ENCODE measurements at places on chromosomes 2 and 18. TPM values are rescaled to one million over a fixed set of nuclear protein-coding genes. Genes with fewer than 3 reads are reported as not detected.
A peak's percentile ranks its signal among the peaks of the same experiment; 100 is the strongest.

The SPR gene
- total RNA-seq = 39.0 TPM

The ADD2 gene
- under 0.01 TPM for total RNA-seq

The VWC2L gene
- not detected for total RNA-seq

The CNOT9 gene
- total RNA-seq = 65.8 TPM

The PARD6G gene
- 0.22 TPM for total RNA-seq

The CPSF3 gene
- 39.6 TPM for total RNA-seq

The DOK1 gene
- total RNA-seq = 40.3 TPM

The GALNT13 gene
- total RNA-seq = 0.11 TPM

The HNMT gene
- 2.7 TPM for total RNA-seq

The DNAJC5G gene
- total RNA-seq = not detected

The EVA1A gene
- total RNA-seq = 126 TPM

The ATOH8 gene
- total RNA-seq = 50.1 TPM

The CMPK2 gene
- 0.13 TPM for total RNA-seq

The ITGA6 gene
- total RNA-seq = 47.7 TPM

The TRPM8 gene
- total RNA-seq = not detected

- DNase-seq = no peak
- no peak overlapping the region for H3K27ac ChIP-seq
- no peaks in the 10 kb centered on the region for H3K36me3 ChIP-seq
- no peak overlapping the region for H3K4me3 ChIP-seq
Observed at GRCh38 chr18:43525169-43525568, 247.9 kb upstream of the SYT4 start.

- peaks cover 17% of the 10 kb centered on the region for H3K4me1 ChIP-seq
- H3K27ac ChIP-seq = peak overlapping the region; percentile 88
- DNase-seq = no peak
- H3K36me3 ChIP-seq = no peaks in the 10 kb centered on the region
- no peaks in the 10 kb centered on the region for H3K27me3 ChIP-seq
- H3K4me3 ChIP-seq = no peak overlapping the region
Observed at GRCh38 chr2:112794841-112795240, 10.5 kb upstream of the IL1A start.

- H3K4me3 ChIP-seq = no peak overlapping the region
- no peaks in the 10 kb centered on the region for H3K4me1 ChIP-seq
- H3K27ac ChIP-seq = no peak overlapping the region
- no peak for DNase-seq
- H3K36me3 ChIP-seq = no peaks in the 10 kb centered on the region
Observed at GRCh38 chr18:579238-579637, 942 bp upstream of the CETN1 start.

GRCh38 chr2:9234680-9235146, 28.1 kb downstream of the ASAP2 start:
- no peaks in the 10 kb centered on the region for H3K36me3 ChIP-seq
- peak overlapping the region; percentile 87 for H3K27ac ChIP-seq
- H3K27me3 ChIP-seq = no peaks in the 10 kb centered on the region
- H3K4me3 ChIP-seq = peak overlapping the region; percentile 27

DNA sequence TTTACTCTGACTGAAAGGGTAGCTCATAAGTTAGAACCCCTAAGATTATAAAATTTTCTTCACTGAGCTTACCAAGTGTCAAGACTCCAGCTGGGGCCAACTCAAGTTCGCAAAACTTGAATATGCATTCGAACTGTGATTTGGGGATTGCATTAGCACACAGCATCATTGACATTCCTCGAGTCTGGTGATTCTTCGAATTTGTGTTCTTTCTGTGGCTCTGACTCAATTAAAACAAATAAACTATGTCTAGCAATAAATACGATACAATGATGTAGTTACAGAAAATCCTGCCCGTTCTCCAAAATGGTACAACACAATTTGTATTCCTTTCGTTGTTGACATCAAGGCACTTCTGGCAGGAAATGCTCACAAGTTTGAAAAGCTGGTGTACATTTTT, 11.1 kb downstream of the CCL20 start:
- no peak overlapping the region for H3K27ac ChIP-seq
- H3K27me3 ChIP-seq = no peaks in the 10 kb centered on the region
- DNase-seq = no peak
- H3K36me3 ChIP-seq = no peaks in the 10 kb centered on the region

- H3K27ac ChIP-seq = no peak overlapping the region
- H3K27me3 ChIP-seq = peaks cover 51% of the 10 kb centered on the region
- H3K4me1 ChIP-seq = no peaks in the 10 kb centered on the region
Observed at GRCh38 chr2:136124805-136125204, 6.9 kb upstream of the CXCR4 start.

DNA sequence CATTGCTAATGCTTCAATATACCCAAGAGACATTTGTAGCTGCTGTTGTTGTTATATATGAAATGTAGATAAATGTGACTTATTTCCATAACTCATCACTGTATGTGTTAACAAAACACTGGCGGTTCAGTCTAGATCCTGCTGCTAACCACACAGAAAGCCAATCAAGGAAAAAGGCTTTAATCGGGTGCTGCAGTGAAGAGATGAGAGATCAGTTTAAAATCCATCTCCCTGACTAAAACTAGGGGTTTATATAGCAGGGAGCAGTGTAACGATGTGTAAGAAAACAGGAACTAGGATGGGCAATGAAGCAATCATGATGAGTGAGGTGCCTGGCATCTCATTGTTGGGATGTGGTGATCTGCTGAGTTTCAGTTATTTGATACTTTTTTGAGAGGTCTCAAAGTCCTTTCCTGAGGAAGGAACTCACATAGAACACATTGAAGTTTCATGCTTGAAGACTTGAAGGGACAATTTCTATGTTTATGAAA, 677.7 kb upstream of the CDH7 start:
- DNase-seq = no peak
- H3K27me3 ChIP-seq = no peaks in the 10 kb centered on the region
- H3K36me3 ChIP-seq = no peaks in the 10 kb centered on the region
- H3K27ac ChIP-seq = no peak overlapping the region
- no peaks in the 10 kb centered on the region for H3K4me1 ChIP-seq
- no peak overlapping the region for H3K4me3 ChIP-seq

- H3K36me3 ChIP-seq = no peaks in the 10 kb centered on the region
- H3K4me1 ChIP-seq = peaks cover 10% of the 10 kb centered on the region
- DNase-seq = peak; percentile 58
- no peak overlapping the region for H3K4me3 ChIP-seq
- H3K27ac ChIP-seq = no peak overlapping the region
Observed at GRCh38 chr2:23377771-23378170, 7.2 kb upstream of the KLHL29 start.

DNA sequence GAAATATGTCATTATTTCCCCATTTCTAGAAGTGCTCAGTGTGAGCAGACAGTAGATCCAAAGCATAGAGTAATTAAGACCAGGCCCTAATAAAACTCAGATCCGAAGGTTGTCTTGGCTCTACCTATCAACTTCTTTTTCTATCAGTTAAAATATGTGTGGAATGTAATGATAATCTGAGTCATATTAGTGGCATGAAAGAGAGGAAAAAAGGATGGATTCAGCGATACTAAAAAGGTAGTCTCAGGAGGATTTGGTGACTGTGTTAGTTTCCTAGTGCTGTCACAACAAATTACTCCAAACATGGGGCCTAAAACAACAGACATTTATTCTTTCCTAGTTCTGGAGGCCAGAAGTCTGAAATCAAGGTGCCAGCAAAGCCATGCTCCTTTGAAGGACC, 103.7 kb upstream of the NABP1 start:
- no peak for DNase-seq
- H3K27me3 ChIP-seq = no peaks in the 10 kb centered on the region
- H3K36me3 ChIP-seq = no peaks in the 10 kb centered on the region
- H3K4me3 ChIP-seq = no peak overlapping the region
- H3K4me1 ChIP-seq = peaks cover 36% of the 10 kb centered on the region
- no peak overlapping the region for H3K27ac ChIP-seq

DNA sequence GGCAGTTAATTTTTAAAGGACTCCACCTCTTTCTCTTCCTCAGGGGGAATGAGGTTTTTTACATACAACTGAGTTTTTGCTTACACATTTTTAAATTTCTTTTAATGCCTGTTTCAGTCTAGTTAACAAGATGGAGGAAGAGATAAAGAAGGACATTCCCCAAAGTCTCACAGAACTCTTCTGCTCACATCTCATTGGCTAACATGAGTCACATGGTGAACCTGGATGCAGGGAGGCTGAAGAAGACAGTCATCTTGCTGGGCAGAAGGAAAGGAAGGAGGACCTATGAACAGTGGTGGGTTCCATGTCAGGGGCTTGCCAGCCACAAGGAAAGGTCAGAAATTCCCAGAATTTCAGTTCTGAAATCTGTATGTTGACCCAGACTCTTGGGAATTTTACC, 10.4 kb upstream of the ST8SIA5 start:
- no peaks in the 10 kb centered on the region for H3K4me1 ChIP-seq
- no peak for DNase-seq
- H3K27ac ChIP-seq = no peak overlapping the region
- no peaks in the 10 kb centered on the region for H3K36me3 ChIP-seq
- H3K4me3 ChIP-seq = no peak overlapping the region

DNA sequence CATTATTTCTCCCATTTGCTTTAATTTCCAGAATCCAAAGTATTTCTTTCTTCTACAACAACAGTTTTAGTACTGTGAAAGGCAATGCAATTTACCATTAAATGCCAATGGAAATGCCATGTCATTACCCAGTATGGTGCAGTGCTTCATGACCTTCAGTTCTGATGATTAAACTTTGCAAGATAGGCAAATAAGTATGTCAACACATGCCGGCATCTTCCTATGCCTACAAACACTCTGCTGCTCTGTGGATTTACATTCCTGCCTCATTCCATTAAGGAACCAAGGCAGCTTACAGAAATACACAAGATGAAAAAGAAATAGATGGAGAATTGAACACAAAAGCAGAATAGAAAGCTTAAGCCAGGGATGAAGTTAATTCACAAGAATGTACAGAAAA, 52.7 kb upstream of the PROKR1 start:
- no peak overlapping the region for H3K4me3 ChIP-seq
- no peaks in the 10 kb centered on the region for H3K4me1 ChIP-seq
- H3K27me3 ChIP-seq = no peaks in the 10 kb centered on the region
- no peak overlapping the region for H3K27ac ChIP-seq
- no peak for DNase-seq

DNA sequence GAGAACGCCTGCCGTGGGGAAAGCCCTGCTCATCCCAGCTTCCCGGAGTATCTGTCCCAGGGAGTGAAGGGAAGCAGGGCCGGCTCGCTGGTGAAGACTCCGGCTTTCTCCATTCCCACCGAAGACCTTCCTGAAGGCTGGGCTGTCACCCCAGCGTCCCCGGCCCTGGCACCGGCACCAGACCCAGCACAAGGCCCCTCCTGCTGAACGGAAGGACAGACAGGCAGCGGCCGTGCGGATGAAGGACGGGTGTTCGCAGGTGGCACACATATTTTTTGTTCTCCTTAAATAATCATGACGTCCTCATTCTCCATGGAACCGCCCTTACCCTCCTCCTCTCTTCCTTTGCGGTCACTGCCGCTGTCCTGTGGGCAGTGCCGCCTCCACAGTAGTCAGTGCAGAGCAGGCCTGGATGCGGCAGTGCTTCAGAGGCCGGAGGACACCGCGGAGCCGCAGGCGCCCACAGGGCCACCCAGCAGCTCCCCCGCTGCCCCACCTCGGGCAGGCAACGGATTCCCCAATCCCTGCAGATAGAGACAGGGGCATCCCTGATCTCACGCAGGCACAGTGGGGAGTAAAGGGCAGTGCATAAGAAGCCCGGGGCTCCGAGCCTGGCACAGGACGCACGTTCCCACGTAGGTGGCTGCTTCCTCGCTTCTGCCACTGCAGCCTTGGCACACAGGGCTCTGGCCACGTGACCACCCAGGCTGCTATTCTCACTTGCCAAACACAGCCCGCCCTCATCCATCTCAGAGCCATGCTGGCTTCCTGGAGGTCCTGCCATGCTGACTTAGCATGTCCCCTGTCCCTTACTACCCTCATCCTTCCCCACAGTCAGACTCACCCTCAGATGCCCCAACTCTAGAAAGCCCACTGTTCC, 229.7 kb downstream of the EIPR1 start:
- no peaks in the 10 kb centered on the region for H3K27me3 ChIP-seq
- DNase-seq = no peak
- no peaks in the 10 kb centered on the region for H3K36me3 ChIP-seq
- no peak overlapping the region for H3K27ac ChIP-seq

- no peaks in the 10 kb centered on the region for H3K36me3 ChIP-seq
- peak overlapping the region; percentile 57 for H3K4me3 ChIP-seq
- peaks cover 31% of the 10 kb centered on the region for H3K27me3 ChIP-seq
- no peak for DNase-seq
- no peak overlapping the region for H3K27ac ChIP-seq
Observed at GRCh38 chr2:218893349-218894150, 12.9 kb downstream of the WNT10A start.

DNA sequence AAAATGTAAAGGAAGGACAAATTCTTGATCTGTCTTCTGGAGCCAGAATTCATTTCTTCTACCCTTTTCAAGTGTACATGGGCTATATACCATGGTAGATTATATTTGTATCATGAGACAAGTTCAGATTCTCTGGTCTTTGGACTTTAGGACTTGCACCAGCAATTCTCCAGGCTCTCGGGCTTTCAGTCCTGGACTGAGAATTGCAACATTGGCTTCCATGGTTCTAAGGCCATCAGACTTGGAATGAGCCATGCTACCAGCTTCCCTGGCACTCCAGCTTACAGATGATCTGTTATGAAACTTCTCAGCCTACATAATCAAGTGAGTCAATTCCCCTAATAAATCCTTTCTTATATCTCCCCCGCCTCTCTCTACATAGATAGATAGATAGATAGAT, 33.3 kb downstream of the SRD5A2 start:
- no peak for DNase-seq
- H3K27ac ChIP-seq = no peak overlapping the region
- H3K27me3 ChIP-seq = no peaks in the 10 kb centered on the region
- no peaks in the 10 kb centered on the region for H3K36me3 ChIP-seq
- H3K4me1 ChIP-seq = no peaks in the 10 kb centered on the region
- no peak overlapping the region for H3K4me3 ChIP-seq

DNA sequence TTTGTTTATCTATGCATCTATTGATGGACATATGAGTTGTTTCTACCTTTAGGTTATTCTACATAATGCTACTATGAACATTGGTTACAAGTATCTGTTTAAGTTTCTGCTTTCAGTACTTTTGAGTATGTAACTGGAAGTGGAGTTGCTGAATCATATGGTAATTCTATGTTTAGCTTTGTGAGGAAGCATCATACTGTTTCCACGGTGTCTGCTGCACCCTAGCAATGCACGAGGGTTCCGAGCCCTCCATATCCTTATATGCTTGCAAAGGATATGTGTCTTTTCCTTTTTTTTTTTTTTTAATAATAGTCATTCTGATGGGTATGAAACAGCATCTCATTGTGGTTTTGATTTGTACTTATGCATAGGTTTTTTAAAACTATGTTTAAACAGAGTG, 83.7 kb downstream of the FMNL2 start:
- no peak overlapping the region for H3K4me3 ChIP-seq
- H3K4me1 ChIP-seq = peaks cover 33% of the 10 kb centered on the region
- DNase-seq = peak; percentile 26

GRCh38 chr2:61055557-61055956, 10.1 kb upstream of the SANBR start:
- no peak overlapping the region for H3K4me3 ChIP-seq
- H3K27me3 ChIP-seq = no peaks in the 10 kb centered on the region
- no peak overlapping the region for H3K27ac ChIP-seq

GRCh38 chr18:63339920-63340484, 20.4 kb upstream of the BCL2 start:
- no peak overlapping the region for H3K27ac ChIP-seq
- H3K36me3 ChIP-seq = peaks cover 53% of the 10 kb centered on the region
- no peaks in the 10 kb centered on the region for H3K27me3 ChIP-seq
- DNase-seq = peak; percentile 68
- H3K4me3 ChIP-seq = no peak overlapping the region
